ENCODE measurements at places on chromosomes 5 and 9. TPM values are rescaled to one million over a fixed set of nuclear protein-coding genes. Genes with fewer than 3 reads are reported as not detected.

The FAXDC2 gene
- total RNA-seq: not detected

The TMEM252 gene
- total RNA-seq: not detected

The LRRC19 gene
- total RNA-seq: not detected

The LPAR1 gene
- not detected for total RNA-seq

The BTNL9 gene
- total RNA-seq: not detected

The CDH18 gene
- total RNA-seq: not detected

The TMEM215 gene
- total RNA-seq: not detected

DNA sequence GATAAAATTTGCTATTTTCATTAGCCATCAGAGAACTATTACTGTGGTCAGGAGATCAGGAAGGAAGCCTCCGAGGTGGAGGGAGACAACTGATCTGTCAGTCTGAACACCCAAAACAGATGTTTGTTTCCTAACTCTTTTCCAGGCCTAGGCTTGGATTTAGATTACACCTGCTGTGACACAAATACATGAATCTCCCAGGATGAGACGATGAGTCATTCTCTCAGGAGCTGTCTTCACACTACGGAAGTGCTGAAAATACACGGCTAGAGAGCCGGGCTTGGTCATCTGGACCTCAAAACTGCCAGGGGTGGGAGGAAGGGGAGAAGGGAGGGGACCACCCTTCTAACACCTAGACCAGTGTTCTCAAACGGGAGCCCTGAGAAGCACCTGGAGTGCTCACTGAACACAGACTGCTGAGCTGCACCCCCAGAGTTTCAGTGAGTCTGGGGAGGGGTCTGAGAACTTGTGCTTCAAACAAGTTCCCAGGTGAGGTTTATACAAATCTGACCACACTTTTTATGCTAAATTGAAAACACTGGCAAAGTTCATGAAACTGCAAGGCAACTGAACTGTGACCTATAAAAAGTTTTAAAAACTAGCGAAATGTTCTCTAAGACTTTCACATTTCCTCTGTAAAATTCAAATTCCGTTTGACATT lies 80.3 kb upstream of the EQTN start:
- no peak for DNase-seq

GRCh38 chr5:146425023-146425422 lies 22.1 kb upstream of the TCERG1 start:
- DNase-seq: no peak

GRCh38 chr9:37128051-37128450 lies 7.7 kb downstream of the ZCCHC7 start:
- peak; percentile 31 for DNase-seq

GRCh38 chr5:155726267-155726666 lies 600.7 kb upstream of the SGCD start:
- DNase-seq: no peak

DNA sequence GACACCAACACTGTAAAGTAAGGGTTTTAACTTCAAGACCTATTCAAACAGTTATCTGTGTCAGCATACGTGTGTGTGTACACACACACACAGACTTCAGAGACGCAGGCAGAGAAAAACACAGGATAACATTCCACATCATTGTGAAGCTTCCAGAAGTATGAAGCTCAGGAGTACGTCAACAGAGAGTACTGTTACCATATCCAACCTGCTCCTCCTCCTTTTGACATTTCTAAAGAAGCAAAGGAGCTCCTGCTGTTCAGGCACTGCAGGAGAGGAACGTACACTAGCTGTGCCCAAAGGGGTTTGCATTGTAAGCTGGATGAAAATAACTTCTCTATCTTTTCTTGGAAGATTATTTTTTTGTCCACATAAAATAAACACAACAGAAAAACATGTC lies 180.7 kb downstream of the MEF2C start:
- no peak for DNase-seq

GRCh38 chr5:54944364-54944763 lies 41.0 kb downstream of the ESM1 start:
- peak; percentile 84 for DNase-seq

- no peak for DNase-seq
Observed at GRCh38 chr5:1054018-1054798, 45.6 kb downstream of the NKD2 start.

- DNase-seq: no peak
Observed at GRCh38 chr9:26334706-26335105, 557.9 kb downstream of the CAAP1 start.

GRCh38 chr5:24789611-24790351 lies 145.0 kb upstream of the CDH10 start:
- DNase-seq: no peak
